HFFc6 (cell line): ENCODE measurements at places on chromosomes 1 and 21.

DNA sequence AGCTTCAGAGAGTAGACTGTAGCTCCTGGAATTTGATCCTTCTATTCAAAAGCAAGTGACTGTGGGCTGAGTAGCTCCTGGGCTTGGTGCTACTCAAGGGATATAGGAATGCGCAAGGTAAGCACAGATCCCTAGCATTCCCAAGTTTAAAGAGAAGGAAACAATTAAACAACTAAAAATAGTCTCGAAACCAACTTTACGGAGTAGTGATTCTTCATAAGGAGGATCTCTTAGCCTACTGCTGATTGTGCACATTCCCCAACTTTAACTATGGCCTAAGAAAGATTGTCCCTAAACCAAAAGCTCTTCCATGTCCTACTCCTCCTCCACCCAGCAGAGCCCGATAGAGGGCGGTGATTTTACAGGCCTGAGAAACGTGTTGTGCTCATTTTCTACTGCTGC lies 226.5 kb upstream of the CAMK1G start:
- DNase-seq: no peak

DNA sequence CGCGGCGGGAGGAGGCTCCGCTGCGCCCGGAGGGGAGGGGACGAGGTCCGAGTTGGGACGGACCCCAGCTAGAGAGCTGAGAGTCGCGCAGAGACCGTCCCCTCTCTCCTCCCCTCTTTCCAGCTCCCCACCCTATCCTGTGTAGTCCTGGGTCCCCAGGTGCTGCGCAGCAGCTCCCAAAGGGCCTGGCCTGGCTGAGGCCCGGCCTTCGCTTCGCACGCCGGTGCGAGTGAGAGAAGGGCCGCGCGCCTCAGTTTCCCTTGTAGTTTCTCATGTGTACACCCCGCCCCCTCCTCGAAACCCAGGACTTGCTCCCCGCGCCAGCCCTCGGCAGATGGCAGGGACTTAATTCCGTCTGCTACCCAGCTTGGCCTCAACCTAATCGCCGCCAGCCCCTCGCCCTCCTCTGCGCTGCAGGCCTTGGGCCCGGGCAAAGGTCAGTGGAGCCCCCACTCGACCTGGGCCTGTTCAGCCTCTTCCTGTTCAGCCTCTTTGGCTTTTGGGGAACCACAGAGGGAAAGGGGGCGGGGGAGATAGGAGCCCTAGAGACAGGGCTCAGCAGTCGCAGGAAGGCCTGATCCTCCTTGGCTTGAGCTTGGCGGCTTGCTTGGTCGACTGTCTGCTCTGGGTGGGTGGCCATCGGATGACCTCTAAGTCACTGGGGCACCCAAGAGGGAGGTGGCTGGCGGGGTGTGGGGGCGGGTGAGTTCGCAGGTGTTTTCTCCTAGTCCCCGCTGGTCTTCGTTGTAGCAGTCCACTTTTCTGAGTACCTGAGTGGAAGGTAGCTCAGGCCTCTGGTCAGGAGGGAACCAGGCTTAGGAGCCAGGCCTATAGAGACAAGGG lies 1.0 kb downstream of the ZNF687 start:
- no peak for DNase-seq

- no peak for DNase-seq
Observed at GRCh38 chr1:52057255-52057654, 1.2 kb downstream of the BTF3L4 start.

GRCh38 chr21:36425286-36425685 lies 40.1 kb downstream of the CHAF1B start:
- DNase-seq: no peak

DNA sequence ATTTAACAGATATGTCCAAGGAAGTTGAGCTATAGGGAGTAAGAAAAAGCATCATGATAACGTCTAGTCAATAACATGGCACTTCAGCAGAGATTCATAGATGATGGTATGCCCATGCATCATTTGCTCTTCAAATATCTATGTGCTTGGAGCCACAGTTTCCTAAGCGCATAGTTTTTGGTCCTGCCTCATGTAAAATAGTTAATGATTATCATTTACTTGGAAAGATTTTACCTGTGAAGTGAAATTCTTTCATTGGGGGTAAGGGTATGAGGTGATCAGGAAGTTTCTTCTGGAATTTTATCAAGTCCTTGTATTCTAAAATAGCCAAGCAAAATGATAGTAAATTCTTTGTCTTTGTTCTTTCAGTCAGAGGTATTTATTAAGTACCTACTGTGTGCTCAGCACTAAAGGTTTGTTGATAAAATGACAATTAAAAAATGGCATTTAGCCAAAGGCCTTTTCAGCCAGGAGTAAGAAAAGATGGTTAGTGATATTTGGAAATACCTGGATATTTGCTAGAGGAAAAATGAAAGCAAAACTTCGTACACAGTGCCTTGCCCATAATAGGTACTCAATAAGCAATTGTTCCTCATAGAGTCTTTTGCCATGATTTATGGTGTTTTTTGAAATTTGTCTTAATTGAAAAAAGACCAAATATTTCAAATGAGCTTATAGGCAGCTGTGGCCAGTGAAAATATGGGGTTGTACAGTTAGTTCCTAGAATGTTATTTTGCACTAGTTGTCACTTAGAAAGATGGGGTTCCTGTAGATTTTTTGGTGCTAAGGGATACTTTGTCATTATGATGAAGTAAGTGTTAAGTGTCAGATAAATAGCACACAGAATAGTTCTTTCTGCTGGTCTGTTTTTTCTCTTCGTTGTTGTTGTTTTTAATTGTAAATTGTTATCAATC lies 13.1 kb downstream of the PDIK1L start:
- DNase-seq: no peak

DNA sequence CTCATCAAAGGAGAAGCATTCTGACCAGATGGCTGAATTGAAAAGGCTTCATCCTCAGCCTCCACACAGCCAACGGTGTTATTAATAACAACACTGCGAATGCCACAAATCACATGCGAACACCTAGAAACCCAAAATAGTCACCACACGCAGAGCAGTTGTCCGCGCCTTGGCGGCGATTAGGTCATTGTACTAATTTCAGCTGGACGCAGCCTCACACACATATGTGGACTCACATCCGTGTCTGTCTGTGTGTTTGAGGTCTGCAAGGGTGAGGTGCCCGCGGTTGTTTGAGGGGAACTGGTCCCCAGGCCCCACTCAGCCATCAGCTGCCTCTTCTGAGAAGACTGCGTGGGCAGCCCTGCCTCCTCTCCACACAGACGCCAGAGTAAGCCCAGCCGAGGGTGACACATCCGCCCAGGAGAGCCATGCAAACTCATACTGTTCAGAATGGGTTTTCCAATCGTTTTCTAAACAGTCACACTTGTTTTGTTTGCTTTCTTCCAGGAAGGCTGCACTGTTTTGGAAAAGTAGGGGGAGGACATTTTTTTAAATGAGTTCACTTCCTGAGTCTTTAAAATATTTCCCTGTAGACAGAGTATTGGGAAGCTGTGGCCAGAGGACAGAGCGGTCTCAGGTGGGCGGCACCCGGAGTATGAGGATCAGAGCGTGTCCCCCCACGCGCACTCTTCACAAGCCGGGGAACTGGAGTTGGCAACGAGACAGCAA lies 53.4 kb downstream of the TOMM20 start:
- DNase-seq: peak; percentile 94
